ENCODE measurements at places on chromosomes 2 and 18. TPM values are rescaled to one million over a fixed set of nuclear protein-coding genes. Genes with fewer than 3 reads are reported as not detected.

The ADRA2B gene
- not detected for total RNA-seq

The KLHL41 gene
- 1.7 TPM for total RNA-seq

The CD8B gene
- total RNA-seq, result 0.25 TPM

The TNFAIP6 gene
- total RNA-seq, result 0.25 TPM

The QPCT gene
- 9.6 TPM for total RNA-seq

The CXCR4 gene
- total RNA-seq, result 32.9 TPM

The IMPACT gene
- total RNA-seq, result 19.2 TPM

The FLACC1 gene
- total RNA-seq, result 3.0 TPM

The SLC9A4 gene
- total RNA-seq, result 0.25 TPM

The GTF2A1L gene
- total RNA-seq, result 1.7 TPM

The LYG2 gene
- total RNA-seq, result not detected

The GPC1 gene
- 37.4 TPM for total RNA-seq

The ZSWIM2 gene
- total RNA-seq, result 0.49 TPM

The PAX3 gene
- total RNA-seq, result 0.49 TPM

The TXNDC9 gene
- total RNA-seq, result 36.9 TPM

The ERICH2 gene
- not detected for total RNA-seq

The ACADL gene
- 4.7 TPM for total RNA-seq

The UGT1A5 gene
- not detected for total RNA-seq

The SERPINB4 gene
- total RNA-seq, result not detected

The SPRED2 gene
- total RNA-seq, result 14.8 TPM

The ALPI gene
- not detected for total RNA-seq

The RAPH1 gene
- 51.6 TPM for total RNA-seq

The CKAP2L gene
- 3.2 TPM for total RNA-seq

The CASP8 gene
- 0.98 TPM for total RNA-seq

The CNRIP1 gene
- 67.4 TPM for total RNA-seq

The VSNL1 gene
- 17.5 TPM for total RNA-seq

The AMER3 gene
- total RNA-seq, result 26.8 TPM

The SAG gene
- not detected for total RNA-seq

The EFR3B gene
- 56.1 TPM for total RNA-seq

The CERKL gene
- 1.2 TPM for total RNA-seq

The SCN3A gene
- total RNA-seq, result 194 TPM

Measured in temporal lobe (tissue), 4 donors.